ENCODE measurements at places on chromosomes 1 and 21.
A peak's percentile ranks its signal among the peaks of the same experiment; 100 is the strongest.

DNA sequence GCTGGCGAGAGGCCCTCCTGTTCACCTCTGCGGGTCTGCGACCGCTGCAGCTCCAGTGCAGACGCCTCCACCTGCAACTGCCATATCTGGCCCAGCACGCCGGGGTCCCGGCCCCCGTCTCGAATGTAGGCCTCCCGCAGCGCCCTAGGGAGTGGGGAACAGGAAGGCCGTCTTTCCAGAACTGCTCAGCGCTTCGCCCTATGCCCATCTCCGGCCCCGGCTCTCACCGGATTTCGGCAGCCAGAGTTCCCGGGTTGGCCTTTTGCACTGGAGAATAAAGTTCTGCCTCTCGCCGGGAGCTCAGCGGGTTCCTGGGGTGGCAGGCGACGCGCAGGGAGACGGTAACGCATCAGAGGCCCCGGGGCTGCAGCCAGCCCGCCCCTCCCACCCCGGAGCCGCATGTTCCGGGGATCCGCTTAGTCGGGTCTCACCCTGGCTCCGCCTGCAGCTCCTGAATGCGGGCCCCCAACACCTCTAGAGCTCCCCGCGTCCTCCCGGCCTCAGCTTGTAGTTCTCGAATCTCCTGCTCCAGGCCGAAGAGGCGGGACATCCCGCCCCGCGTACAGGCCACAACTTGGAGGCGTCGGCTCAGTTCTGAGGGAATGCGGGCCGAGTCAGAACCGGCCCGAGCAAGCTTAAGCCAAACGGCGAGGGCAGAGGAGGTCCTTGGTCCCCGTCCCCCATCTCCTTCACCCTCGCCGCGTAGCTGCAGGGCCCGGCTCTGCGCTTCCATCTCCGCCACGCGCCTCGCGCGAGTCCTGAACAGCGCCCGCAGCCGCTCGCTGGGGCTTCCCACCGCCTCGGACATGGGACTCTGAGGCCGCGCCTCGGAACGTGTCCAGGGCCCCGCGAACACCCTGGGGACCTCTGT lies 1.1 kb downstream of the CCDC17 start:
- no peak for DNase-seq

GRCh38 chr21:44582055-44582454 lies 1.7 kb upstream of the KRTAP10-5 start:
- DNase-seq = no peak

DNA sequence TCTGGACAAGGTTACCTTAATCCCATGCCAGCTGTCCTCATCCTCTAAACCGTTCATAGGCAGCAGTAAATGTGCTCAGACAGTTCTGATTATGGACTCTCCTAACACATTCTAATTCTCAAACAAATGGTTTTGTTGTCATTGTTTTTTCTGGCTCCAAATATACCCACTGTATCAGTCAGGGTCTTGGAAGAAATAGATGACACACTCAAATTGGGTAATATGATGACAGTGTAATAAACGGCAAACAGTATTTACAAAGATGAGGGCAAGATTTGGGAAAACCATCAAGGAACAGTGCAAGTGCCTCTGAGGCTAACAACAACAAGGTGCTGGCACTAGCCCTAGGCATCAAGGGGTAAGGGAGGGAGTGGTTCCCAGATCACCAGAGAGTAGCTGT lies 4.3 kb upstream of the CDC20 start:
- no peak for DNase-seq

- DNase-seq = peak; percentile 18
Measured at GRCh38 chr1:240107058-240107684, 15.5 kb downstream of the FMN2 start.

- no peak for DNase-seq
Measured at GRCh38 chr1:9282696-9282955, 10.1 kb upstream of the SPSB1 start.

GRCh38 chr1:92446546-92446945 lies 40.2 kb downstream of the GFI1 start:
- DNase-seq = no peak

- no peak for DNase-seq
Measured at GRCh38 chr1:49098866-49099265, 322.2 kb upstream of the BEND5 start.

Measured in NCI-H345 (cell line).